ENCODE measurements at places on chromosomes 4 and X.
A peak's percentile ranks its signal among the peaks of the same experiment; 100 is the strongest.

DNA sequence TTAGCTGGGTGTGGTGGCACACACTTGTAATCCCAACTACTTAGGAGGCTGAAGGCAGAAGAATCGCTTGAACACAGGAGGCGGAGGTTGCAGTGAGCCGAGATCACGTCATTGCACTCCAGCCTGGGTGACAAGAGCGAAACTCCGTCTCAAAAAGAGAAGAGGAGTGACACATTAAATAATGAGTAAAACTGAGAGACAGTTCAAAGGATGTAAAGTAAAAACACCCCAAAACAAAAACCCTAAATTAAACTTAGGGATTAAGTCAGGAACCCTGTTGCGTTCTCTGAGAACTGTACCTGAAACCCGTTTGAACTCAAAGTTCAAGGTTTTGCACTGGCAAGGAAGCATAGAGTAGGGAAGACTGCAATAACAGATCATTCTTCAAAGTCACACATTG lies 141.7 kb downstream of the BRWD3 start:
- no peak for ATAC-seq

GRCh38 chr4:7466904-7467303 lies 32.2 kb upstream of the PSAPL1 start:
- ATAC-seq, result no peak

DNA sequence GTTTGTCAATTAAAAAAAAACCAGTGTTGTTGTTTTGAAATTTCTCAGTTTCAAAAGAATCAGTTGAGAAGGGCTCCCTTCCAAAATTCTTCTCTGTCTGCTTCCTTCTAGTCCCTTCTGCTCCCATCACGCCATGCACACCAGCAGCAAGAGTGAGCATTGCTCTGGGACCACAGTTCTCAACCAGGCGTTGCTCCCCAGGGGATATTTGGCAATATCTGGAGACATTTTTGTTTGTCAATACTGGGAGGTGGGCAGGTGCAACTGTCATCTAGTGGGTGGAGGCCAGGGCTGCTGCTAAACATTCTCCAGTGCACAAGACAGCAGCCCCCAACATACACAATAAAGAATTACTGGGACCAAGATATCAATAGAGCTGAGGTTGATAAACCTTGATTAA lies 74.8 kb upstream of the EGFL6 start:
- ATAC-seq, result no peak

DNA sequence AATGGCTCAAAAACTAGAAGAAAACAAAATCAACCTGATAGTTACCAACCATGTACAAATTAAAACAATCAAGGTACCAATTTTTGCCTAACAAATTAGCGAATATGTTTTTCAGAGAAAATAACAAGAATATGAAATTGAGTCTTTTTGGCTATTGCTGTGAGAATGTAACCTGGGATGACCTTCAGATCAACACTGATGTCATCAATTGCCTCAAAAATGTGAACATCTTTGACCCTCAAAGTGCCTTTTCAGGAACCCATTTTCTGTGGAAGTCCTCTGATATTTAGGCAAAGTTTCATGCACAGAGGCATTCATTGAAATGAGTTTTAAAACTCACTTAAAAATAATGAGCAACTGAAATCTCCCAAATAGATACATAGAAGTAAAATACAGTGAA lies 6.1 kb downstream of the RELL1 start:
- no peak for ATAC-seq

DNA sequence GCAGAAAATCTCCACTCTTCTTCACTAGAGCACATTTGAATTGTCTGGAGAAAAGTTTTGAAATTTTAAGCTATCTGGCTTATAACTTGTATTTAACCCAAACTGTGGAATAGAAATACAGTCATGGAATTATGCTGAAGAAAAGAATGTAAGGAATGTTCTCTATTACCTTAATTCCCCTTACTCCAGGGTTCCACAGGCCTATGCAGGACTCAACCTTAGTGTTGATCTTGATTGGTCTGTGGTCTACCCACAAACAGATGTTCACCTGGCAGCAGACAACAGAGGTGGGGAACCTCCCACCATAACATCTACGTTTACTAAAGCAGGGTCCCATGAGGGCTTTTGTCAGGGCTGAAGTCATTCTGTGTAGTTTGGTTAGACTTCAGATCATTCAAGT lies 189.3 kb upstream of the GPRIN3 start:
- ATAC-seq, result no peak

- ATAC-seq, result peak; percentile 70
These were observed 148.9 kb upstream of the CPEB2 start for GRCh38 chr4:14853176-14853943.

DNA sequence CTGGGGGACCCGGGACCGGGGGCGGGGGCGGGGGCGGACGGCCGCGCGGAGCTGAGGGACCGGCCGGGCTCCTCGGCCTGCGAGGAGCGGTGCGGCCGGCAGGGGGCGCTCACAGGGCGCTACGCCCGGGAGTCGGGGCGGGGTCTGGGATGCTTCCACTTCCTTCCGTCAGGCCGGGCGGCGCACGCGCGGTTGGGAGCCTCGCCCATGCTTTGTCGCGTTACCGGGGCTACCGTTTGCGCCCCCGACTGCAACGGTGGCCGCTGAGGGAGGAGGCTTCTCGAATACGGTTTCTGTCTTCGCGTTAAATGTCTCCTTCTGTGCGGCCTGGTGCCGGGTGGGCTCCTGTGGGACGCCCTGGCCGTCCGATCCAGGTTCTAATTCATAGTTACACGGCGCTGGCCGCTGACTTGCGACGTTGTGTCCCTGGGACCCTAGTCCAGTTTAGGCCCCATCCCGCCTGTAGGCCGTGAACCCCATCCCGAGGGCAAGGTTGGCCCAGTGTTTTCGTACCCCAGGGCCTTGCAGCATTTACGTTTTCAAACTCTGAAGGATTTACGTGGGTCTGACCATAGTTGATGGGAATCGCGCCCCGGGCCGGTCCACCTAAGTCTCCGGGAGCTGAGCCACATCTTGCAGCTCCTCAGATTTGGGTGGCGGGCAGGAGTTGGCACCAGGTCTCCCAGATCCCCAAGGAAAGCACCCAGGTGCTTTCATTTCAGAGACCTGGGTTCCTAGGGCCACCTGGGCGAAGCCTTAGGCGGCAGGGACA lies 549 bp downstream of the MSL3 start:
- peak; percentile 58 for ATAC-seq

DNA sequence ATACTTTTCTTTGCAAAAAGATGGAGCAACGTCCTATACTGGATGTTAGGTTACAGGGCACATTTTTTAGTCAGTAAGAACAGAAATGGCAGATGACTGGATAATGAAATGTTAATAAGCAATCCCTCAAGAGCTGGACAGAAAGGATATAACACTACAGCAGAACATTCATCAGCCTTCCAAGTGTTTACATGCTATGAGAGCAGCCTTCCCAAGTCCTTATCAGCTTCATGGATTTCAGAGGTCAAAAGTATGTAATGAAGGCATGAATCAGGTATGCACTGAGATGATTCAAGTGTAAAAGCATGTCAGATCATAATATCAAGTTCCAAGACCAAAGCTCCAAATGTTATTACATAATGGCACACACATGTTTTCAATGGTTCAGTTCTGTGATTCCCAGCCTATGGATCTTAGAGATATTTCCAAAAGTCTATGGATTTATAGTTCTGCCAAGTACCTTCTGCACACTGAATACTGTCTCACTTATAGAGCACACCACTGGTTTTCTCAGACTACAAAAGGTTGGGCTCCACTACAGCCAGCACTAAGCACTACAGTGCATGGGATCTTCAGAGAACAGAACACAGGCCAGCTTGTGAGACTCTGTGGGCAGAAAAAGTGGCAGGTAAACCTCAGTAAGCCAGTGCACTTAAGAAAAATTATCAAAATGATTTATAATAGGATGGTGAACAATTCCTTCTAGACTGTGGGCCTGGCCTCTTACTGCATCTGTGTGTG lies 49.2 kb downstream of the GPC4 start:
- no peak for ATAC-seq

- no peak for ATAC-seq
These were observed 23.6 kb downstream of the CPE start for GRCh38 chr4:165402375-165402774.

GRCh38 chr4:139297001-139297410 lies 4.3 kb upstream of the NAA15 start:
- no peak for ATAC-seq

GRCh38 chrX:153637121-153638040 lies 9.6 kb upstream of the DUSP9 start:
- no peak for ATAC-seq

DNA sequence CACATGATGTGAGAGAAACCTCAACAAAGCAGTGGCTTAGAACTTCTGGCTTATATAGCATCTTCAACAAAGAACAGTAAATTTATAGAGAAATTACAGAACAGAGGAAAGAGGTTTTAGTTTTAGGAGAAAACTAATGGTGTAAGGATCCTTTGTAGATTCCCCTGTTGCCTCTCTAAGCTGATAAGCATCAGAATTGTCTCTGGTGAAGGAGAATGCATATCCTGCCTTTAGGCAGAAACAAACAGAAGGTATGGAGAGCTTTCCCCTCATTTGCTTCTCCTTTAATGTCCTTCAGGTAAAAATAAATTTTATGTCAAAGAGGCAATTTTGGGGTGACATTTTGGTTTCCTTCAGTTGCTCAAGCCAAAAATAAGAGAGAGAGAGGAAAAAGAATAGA lies 625.9 kb downstream of the CCSER1 start:
- no peak for ATAC-seq

DNA sequence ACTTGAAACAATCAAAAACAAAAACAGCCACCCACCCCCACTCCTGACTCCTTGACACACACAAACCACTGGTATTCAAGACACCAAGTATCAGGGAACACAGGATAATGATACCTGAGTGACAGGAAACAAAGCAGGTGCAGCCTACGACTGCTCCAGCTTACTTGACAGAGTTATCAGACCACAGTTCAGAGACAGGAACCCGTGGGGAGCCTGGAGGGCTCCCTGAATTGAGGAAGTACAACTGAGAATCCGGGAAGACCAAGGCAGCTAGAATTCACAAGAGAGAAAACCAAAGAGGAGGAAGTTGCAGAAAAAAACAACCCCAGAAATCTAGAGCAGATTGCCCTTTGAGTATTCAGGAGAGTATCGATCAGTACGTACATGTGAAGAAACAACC lies 20.5 kb downstream of the COMMD8 start:
- ATAC-seq, result no peak

DNA sequence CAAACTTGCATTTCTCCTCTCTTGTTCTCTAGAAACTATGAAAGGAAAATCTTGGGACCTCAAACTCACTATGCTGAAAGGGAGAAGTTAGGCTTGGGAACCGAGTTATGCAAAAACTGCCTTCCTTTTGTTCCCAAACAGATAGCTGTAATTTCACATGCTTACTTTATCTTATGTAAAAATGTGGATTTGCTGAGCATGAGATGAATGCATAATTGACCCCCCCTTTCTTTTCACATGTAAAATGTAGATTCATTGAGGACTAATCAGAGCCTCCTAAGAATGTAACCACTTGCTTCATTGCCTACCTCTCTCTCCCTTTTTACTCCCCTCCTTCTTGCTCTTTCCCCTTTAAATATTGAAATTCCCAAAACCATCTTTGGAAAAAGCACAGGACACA lies 18.0 kb downstream of the TBC1D9 start:
- no peak for ATAC-seq

DNA sequence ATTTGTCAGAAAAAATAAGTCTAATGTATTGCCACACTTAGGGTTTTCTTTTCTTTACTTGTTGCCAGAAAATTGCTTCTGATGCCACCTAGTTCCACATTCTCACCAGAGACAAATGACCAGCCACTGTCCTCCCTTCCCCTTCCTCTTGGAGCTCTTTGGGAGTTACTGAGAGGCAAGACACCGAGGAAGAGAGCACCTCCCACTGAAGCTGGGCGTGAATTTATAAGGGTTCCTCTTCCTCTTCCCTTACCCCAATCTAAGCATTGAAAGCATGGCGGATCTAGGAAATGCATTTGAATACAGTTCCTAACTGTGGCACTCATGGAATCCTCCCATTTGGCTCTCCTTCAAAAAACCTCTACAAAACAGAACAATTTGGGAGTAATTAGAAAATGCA lies 30.0 kb downstream of the ANXA3 start:
- no peak for ATAC-seq

GRCh38 chr4:140004549-140004895 lies 149.5 kb downstream of the MAML3 start:
- ATAC-seq, result peak; percentile 95

DNA sequence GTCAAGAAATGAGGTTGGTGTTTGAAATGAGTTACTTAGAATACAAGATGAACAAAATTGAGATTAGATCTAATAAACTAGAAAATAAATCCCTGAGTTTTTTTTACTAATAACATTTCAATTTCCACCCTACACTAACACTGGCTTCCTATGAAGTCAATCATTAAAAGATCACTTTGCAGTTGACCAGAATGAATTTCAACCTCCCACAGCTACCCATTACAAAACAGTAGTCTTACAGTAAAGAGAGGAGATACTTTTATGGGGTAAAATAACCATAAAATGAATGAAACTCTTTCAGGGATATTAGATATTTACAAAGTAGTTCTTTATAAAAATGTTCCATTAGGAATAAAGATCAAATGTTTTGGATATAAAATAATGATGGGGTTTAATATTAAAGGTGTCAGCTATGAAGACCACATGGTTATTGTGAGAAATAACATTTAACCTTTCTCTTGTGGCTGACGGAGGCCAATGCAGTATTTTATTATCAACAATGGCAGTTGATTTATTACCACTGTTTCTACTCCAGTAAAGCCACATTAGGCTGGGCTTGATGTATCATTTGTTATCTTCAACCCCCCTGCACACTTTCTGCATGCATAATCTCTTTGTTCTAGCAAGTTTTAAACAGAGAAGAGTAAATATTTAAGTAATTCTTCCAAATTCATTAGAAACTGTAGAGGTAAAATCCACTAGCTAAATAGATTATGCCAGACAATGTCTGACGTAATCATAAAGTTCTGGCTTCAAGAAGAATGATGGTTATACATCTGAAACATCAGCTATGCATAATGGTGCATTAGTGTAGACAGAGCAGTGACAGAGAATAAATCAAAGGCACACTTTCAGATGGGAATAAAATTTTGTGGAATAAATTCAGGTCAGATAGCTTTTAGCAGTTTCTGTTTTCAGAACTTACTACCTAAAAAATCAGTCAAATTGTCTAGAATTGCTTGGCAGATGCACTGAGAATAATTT lies 516.6 kb downstream of the PCDH18 start:
- ATAC-seq, result no peak

Data from SK-N-SH treated with all-trans-retinoic acid at 6 μM for 48 hours (cell line).